T-helper 1 cell treated with Interleukin-12 subunit alpha and Interleukin-12 subunit beta and Interleukin-4 antibody, amounts not matched to agents 30 ng/mL and 1 ng/mL, for 36 hours (primary cell): ENCODE measurements at places on chromosomes 11 and 22. TPM values are rescaled to one million over a fixed set of nuclear protein-coding genes. Genes with fewer than 3 reads are reported as not detected.

The ANO9 gene
- 77.6 and 84.4 TPM in 2 replicates for total RNA-seq

The CYP2D6 gene
- 6.5 and 7.0 TPM in 2 replicates for total RNA-seq

The PLEKHB1 gene
- total RNA-seq: 3.8 and 4.7 TPM in 2 replicates

The SPTBN2 gene
- total RNA-seq: 0.05 and 0.39 TPM in 2 replicates

The DEUP1 gene
- not detected in 2 replicates for total RNA-seq

The TMEM123 gene
- total RNA-seq: 359 and 361 TPM in 2 replicates

The BIRC3 gene
- 205 and 208 TPM in 2 replicates for total RNA-seq

The GALNT18 gene
- 1.3 and 1.5 TPM in 2 replicates for total RNA-seq

The CRYBA4 gene
- total RNA-seq: 0.27 TPM in 1 of 2 replicates, not detected in the other

The LAMTOR1 gene
- 81.5 and 82.6 TPM in 2 replicates for total RNA-seq

The C11orf16 gene
- total RNA-seq: not detected in 2 replicates

The SMIM35 gene
- 0.25 and 0.49 TPM in 2 replicates for total RNA-seq

The FOSL1 gene
- 3.0 and 6.0 TPM in 2 replicates for total RNA-seq

The PEX26 gene
- total RNA-seq: 39.4 and 39.5 TPM in 2 replicates

The POU2AF3 gene
- not detected in 2 replicates for total RNA-seq

The LRP4 gene
- not detected in 2 replicates for total RNA-seq

The SCT gene
- total RNA-seq: not detected in 2 replicates

The RAB1B gene
- 164 TPM in 2 replicates for total RNA-seq

The TNRC6B gene
- total RNA-seq: 57.1 and 59.4 TPM in 2 replicates

The DDX25 gene
- total RNA-seq: 0.20 TPM in 1 of 2 replicates, not detected in the other

The SLC17A6 gene
- not detected in 2 replicates for total RNA-seq

The FAM118B gene
- total RNA-seq: 13.4 and 14.0 TPM in 2 replicates

The PIM3 gene
- 113 and 117 TPM in 2 replicates for total RNA-seq

The FAM227A gene
- 0.39 TPM in 1 of 2 replicates, not detected in the other for total RNA-seq

The OR5P2 gene
- total RNA-seq: not detected in 2 replicates

The CHRNA10 gene
- 3.1 and 4.2 TPM in 2 replicates for total RNA-seq

The SPON1 gene
- total RNA-seq: 0.76 and 0.85 TPM in 2 replicates

The INSC gene
- 0.63 and 1.0 TPM in 2 replicates for total RNA-seq

The PRDM11 gene
- total RNA-seq: 1.8 and 2.2 TPM in 2 replicates

The GAS2 gene
- 2.0 and 2.9 TPM in 2 replicates for total RNA-seq

The CASP5 gene
- total RNA-seq: 0.17 TPM in 1 of 2 replicates, not detected in the other

The PVALB gene
- not detected in 2 replicates for total RNA-seq

The ART1 gene
- total RNA-seq: not detected in 2 replicates

The SLC22A8 gene
- total RNA-seq: not detected in 2 replicates

The RAG2 gene
- not detected in 2 replicates for total RNA-seq

The SLC37A2 gene
- total RNA-seq: 0.15 and 0.29 TPM in 2 replicates

The FADS3 gene
- total RNA-seq: 7.1 and 9.6 TPM in 2 replicates

The GRM5 gene
- total RNA-seq: not detected in 2 replicates

The ENTHD1 gene
- 0.15 and 0.41 TPM in 2 replicates for total RNA-seq

The RCOR2 gene
- 0.17 TPM in 1 of 2 replicates, not detected in the other for total RNA-seq

The OR8B4 gene
- total RNA-seq: not detected in 2 replicates

The CSTPP1 gene
- total RNA-seq: 20.4 and 21.5 TPM in 2 replicates

The ACTN3 gene
- total RNA-seq: not detected in 2 replicates

The SPDYC gene
- not detected in 2 replicates for total RNA-seq

The MUC2 gene
- total RNA-seq: not detected in 2 replicates

The LAYN gene
- 4.1 and 4.8 TPM in 2 replicates for total RNA-seq

The CD44 gene
- 356 and 359 TPM in 2 replicates for total RNA-seq

The HOATZ gene
- not detected in 2 replicates for total RNA-seq

The GLYATL2 gene
- not detected in 2 replicates for total RNA-seq

The KIRREL3 gene
- not detected in 2 replicates for total RNA-seq

The FAM180B gene
- 0.15 TPM in 1 of 2 replicates, not detected in the other for total RNA-seq

The CDC42EP2 gene
- 1.1 and 1.6 TPM in 2 replicates for total RNA-seq
